ENCODE measurements at places on chromosomes 7 and 10.

DNA sequence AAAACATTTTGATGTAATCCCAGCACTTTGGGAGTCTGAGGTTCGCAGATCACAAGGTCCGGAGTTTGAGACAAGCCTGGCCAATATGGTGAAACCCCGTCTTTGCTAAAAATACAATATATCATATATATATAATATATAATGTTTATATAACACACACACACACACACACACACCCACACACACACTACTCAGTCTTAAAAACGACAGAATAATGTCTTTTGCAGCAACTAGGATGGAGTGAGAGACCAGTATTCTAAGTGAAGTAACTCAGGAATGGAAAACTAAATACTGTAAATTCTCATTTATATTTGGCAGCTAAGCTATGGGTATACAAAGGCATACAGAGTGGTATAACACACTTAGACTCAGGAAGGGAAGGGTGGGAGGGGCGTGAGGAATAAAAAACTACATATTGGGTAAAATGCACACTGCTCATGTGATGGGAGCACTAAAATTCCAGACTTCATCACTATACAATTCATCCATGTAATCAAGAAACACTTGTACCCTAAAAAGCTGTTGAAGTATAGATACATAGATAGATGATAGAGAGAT, 231.2 kb upstream of the SEMA3A start:
- no peak for DNase-seq

DNA sequence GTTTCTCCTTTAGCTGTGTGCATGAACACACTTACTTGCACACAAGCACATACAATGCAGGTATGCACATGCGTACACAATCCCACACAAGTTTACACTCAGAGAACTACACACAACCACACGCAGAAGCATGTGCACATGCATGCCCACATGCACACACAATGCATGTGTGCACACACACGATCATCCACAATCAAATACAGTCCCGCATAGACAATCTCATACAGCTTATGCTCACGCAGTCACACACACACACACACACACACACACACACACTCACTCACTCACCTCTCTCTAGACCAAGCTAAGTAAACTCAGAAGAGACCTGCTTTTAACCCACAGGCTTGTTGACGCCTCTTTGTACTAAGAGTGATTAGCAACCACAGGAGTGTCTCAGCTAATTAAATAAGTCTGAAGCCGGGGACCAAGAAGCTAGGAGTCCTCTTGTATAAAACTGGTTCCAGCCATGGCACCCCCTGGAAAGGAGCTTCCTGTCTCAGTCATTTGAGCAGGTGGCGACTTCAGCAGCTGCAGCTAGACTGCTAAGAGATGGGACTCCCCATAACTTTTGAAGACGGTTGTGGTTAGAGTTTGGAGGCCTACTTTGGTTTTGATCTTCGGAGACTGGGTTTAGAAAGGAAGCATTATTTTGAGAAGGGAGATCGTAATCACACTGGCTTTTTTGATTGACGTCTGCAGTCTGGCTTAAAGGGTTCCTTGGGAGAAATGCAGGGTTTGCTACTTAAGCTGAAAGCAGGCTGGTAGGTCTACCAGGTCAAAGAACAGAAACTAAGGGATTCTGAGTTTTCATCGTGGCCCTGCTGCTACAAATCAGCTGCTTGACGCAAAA, 82.3 kb upstream of the ADRB1 start:
- DNase-seq: no peak

DNA sequence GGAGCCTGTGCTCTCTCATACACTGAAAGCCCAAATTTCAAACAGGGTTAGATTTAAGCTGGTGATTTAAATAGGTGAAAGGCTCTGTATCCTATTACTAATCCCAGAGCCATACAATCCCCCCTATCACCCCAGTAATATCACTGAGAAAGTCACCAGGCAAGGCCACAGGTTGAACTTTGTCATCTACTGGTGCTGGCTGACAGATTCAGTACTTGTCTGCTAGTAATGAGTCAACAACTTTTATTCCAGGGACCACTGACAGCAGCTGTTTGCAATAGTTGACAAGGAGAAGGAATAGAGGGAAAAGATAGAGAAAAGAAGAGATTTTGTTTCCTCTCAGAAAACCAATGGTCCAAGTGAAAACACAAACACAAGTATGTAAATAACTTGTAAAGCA, 10.4 kb downstream of the ASB15 start:
- no peak for DNase-seq

DNA sequence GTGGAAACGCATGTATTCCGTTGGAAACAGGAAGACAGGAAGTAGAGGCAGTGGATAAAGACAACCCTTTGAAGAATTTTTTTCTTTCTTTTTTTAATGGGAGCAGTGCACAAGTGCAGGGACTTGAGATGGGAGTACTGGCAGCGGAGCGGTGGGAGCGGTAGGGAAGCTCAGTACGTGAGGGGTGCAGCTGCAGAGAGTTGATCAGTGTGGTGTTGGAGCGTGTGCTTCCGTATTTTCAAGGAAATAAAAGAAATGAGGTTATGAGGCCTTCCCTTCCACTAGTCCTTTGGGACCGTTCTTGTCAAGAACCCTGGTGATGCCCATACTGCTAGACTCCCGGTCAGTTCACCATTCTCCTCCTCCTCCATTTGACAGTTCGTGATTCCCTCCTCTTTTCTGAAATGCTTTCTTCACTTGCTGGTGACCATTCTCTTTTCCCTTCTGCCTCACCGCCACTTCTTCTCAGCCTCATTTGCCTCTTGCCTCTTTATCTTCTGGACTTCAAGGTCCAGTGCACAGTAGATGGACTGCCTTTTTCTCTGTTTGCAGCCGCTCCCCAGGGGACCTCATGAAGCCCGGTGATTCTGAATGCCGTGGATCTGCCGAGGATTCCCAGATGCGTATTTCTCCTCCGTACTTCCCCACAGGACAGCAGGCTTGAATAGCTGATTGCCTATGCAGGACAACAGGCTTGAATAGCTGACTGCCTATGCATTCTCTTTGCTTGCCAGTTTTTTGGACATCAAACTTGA, 39.1 kb upstream of the TMEM236 start:
- no peak for DNase-seq

Data from GM04503 (cell line).